Stimulated activated CD4-positive, alpha-beta T cell treated with anti-CD3 and anti-CD28 coated beads, TNF-alpha, amount 100 ng/mL, for 4 hours (primary cell): ENCODE measurements at places on chromosomes 3 and 15.

DNA sequence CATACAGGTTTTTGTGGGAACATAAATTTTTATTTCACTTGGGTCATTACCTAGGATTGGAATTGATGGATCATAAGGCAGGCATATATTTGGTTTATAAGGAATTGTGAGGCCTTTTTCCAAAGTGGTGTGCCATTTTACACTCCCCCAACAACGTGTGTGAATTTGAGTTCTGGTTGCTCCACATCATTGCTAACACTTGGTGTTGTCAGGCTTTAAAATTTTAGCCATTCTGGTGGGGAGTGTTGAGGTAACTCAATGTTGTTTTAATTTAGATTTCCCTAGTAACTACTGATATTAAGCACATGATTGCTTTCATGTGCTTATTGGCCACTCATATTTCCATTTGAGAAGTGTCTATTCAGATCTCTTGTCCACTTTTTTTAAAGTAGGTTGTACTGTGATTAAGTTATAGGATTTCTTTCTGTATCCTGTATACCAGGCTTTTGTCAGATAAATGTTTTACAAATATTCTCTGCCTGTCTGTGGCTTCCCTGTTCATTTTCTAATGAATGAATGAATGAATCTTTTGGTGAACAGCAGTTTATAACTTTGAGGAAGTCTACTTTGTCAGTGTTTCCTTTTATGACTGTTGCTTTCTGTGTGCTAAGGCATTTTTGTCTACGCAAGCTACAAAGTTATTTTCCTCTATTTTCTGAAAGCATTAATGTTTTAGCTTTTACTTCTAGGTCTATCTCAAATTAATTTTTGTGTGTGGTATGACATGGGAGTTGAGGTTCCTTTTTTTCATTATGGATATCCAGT, 17.9 kb upstream of the NR2C2 start:
- DNase-seq: no peak

- no peak for DNase-seq
Observed at GRCh38 chr3:124007186-124007585, 15.3 kb upstream of the ROPN1 start.

DNA sequence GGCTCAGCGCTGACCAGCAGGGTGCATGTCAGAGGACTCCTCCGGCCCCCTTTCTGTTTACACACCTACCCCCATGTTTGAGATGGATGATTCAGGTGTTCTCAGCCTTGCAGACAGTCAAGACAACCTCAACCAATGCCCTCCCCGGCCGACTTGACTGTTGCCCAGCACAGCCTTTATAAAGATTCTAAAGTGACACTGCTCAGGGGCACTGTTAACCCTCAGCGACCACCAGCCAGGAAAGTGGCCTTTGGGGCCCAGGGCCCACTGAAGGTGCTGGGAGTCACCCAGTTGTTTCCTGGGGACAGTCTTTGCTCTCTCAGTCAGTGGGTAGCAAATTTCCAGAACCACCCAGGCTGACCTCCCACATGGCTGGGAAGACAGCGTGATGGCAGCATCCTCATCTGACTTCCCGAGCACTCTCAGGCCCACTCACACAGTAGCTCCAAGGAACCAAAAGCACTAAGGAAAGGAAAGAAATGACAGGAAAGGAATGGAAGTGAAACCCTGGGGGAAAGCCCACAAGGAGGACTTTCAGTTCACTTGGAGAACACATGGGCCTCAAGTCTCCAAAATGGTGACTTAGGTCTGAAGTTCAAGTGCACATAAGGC, 128.4 kb downstream of the ASB7 start:
- DNase-seq: no peak

GRCh38 chr3:173650596-173650995, 253.1 kb downstream of the NLGN1 start:
- DNase-seq: no peak

DNA sequence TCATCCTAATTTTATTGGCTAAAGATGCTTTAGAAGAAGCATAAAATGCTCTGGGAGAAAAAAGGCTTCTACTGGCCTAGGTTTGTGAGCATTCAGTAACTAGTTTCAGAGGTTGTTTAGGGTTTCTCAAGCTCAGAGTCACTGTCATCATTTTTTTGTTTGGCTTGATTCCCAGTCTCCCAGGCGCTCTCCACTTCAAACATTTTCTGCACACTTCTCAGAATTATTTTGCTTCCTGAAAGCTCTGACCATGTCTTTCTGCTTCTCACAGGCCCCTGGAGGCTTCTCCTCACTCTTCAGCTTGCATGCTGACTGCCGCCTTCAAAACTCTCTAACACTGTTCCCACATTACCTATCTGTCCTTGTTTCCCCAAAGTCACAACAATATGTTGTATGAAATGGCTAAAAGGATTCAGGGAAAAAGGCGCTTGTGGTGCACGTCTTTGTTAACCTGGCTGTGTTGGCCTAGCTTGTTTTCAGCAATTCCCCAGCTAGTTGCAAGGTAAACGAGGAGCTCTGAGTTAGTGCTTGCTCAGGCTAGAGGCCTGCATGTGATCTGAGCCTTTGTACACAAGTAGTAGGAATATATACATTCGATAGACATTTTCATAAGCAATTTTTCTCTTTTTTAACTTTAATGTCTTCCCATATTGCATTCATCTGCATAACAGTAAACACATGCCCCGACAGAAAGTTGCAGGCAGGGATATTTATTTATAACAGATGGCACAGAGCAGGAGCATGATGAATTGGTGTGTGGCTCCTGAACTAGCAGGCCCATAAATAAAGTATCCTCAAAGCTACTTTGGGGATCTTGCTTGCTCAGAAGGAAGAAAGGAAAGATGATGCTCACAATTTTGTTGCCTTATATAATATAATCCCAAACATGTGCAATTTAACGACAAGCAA, 129.2 kb upstream of the DPH6 start:
- no peak for DNase-seq

DNA sequence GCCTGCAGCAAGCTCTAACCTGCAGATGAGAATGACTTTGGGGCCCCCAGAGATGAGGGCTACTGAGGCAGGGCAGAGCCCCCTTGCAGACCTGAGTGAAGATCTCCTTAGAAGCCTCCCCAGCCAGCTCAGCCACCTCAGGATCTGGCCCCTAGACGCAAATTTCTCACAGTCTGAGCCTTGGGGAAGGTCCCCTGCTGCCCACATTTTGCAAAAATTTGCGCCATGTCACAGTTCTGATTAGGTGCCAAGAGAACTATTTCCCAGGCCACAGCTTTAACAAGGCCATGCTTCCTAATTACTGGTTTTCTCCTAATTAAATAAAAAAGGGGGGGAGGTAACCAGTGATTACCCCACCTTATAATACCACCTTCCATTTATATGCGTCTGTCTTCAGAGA, 81.0 kb upstream of the HES1 start:
- no peak for DNase-seq
